Osteoblast (primary cell): ENCODE measurements at places on chromosomes 5 and 9. TPM values are rescaled to one million over a fixed set of nuclear protein-coding genes. Genes with fewer than 3 reads are reported as not detected.

Gene SPAAR
- total RNA-seq = 0.29 and 0.72 TPM in 2 replicates

Gene LCN10
- total RNA-seq = not detected in 2 replicates

Gene HAVCR1
- total RNA-seq = 0.36 TPM in 1 of 2 replicates, not detected in the other

Gene TMEM252
- total RNA-seq = not detected in 2 replicates

Gene ITK
- under 0.01 TPM in 1 of 2 replicates, not detected in the other for total RNA-seq
